Right atrium auricular region (tissue), 2 donors: ENCODE measurements at places on chromosomes 6 and 20. TPM values are rescaled to one million over a fixed set of nuclear protein-coding genes. Genes with fewer than 3 reads are reported as not detected.
A peak's percentile ranks its signal among the peaks of the same experiment; 100 is the strongest.

DNA sequence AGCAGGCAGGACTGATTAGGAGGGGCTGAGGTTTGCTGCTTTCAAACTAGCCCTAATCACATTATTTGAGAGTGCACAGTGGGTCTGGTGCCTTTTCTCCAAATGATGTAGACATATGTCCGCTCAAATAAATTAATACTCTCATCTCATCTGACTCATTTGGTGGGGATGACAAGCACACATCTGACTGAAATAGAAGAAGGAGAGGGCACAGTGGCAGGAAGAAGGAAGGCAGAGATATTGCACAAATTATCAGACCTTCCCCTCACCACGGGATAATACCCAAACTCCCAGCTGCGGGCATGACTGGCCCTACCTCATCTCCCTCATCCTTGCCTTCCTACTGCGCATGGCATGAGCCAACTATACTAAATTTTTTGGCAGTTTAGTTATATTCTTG lies 33.9 kb upstream of the TNFRSF21 start:
- no peak for DNase-seq

- no peak for DNase-seq
Observed at GRCh38 chr20:42191140-42191860, 573.1 kb upstream of the CHD6 start.

DNA sequence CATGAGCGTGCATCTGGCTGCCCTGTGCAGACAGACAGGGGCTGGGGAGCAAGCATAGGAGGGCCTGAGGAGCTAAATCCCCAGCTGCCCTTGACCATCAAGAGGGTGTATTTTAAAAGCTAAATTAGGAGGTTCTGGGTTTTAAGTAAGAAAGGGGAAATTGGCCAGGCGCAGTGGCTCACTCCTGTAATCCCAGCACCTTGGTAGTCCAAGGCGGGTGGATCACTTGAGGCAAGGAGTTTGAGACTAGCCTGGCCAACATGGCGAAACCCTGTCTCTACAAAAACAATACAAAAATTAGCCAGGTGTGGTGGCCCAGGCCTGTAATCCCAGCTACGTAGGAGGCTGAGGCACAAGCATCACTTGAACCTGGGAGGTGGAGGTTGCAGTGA lies 27.8 kb downstream of the SERPINB6 start:
- peak; percentile 57 for DNase-seq

DNA sequence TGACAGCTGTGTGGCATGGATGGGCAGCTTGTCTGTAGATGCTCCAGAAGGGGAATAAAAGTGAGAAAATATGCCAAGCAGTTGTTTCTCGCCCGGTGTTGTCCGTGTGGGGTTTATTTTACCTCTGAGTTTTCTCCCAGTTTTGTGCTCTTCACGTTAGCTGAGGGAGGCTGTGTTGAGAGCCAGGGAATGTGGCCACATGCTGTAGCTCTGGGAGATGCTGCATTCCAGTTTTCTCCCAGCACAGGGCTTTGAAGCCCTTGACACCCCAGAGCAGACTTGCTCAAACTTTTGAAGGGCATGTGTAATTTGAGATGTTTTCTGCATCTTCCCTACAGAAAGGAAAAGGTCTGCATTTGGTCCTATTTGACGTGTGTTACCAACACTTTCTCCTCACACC lies 67.7 kb downstream of the RREB1 start:
- peak; percentile 49 for DNase-seq

DNA sequence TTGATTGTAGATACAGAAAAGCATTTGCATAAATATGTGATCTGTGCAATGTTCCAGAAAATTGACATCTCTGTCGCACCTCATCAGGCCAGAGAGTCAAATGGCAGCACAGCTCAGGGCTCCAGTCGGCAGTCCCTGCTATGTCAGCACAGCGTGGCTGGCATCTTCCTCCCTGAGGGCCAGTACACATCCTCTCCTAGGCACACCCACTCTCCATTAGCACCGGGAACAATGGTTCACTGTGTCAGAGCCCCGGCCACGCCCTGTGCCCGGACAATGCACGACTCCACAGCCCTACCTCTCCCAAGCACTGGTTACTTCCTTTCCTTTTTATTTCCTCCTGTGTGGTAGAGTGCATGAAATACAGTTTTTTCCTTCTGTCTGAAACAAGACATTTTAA lies 114.9 kb downstream of the FOXC1 start:
- DNase-seq, result no peak

- peak; percentile 91 for DNase-seq
Observed at GRCh38 chr6:33018904-33019303, 9.5 kb upstream of the HLA-DOA start.

DNA sequence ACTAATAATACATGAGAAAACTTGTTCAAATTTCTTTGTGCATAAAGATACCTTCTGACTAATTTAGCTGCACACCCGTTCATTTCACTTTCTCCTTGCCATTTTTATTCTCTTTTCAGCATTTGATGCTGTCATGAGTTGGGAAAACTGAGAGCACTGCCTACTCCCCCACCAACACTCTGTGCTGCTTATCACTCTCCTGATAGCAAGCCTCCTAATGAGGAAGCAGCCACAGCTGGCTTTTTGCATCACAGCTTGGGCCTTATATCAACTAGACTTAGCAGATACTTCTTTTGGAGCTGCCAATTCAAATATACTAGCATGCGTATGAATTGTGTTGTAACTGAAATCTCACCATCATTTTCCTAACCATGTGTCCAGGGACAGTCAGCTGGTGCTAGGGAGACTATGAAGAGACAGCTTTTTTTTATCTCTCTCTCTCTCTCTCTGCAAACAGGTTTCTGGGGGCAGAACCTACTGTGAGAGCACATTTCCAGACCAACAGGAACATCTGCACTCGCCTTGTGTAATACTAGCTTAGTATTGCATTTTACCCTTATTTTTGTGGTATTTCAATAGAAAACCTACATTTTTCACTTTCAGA lies 699.0 kb downstream of the KHDRBS2 start:
- no peak for DNase-seq

DNA sequence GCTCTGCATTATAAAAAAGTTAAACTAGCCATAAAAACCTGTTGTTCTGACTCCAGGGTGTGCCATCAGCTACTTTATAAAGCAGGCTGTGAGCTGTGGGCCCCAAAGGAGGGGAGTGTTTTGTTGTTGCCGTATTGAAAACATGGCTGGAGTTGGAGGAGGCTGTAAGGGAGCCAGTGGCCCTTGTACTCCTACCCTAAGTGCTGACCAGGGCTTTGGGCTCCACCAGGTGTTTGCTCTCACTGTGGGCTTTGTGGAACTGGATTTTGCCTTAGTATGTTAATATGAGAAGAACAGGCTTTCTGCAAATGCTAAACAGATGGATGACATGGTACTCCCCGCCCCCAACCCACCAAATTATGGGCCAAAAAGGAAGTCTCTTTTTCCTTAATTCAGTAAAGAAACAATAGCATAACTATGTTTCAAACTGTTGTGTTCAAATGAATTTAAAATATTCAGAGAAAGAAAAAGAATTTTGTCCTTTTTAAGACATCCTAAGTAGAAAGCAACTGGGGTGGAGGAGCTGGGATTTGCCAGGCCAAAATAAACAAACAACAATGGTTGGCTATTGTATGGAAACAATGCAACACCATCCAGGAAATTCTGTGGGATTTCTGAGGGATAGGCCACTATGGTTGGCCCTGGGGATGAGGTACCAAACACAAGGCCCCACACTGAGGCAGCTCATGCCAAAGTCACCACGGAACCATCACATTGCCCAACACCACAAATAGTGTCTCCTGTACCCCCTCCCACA lies 63.3 kb downstream of the PLCG1 start:
- DNase-seq, result no peak

DNA sequence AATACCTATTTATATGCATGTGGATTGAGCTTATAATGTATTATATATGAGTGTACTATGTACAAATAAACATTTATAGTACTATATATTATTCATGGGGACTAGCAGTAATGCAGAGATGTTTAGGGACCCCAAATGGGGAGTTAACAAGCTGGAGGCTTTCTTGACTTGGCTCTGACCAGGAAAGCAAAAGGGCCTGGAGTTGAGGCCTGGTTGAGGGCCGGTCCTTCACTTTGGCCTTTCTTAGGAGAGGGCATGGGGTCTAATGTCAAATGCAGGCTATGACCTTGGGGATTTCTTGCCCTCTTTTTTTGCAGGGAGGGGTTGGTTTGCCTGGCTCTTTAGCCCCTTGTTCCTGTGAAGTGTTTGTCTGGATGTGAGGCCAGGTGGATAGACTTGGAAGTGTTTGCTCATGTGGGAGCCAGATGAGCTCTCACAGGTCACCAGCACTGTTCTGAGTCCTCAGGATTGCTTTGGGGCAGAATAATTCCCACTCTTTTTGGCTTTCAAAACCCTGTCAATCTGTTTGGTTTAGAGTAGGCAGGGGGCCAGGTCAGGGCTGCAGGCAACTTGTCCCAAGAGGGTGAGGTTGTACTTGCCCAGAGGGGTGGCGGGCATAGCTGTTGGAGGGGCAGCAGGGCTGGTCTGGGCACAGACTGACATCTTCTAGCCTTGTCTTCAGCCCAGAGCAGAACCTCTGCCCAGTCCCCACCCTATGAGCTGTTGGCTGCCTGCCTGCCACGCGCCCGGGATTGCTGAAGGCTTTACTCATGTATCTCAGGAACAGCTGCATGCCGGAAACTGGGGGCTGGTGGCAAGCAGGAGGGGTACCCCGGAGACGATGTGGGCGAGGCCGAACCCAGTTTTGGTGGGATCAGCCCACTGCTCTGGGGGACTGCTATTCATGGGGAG lies 14.6 kb downstream of the TJAP1 start:
- peak; percentile 91 for DNase-seq

- no peak for DNase-seq
Observed at GRCh38 chr6:122947355-122947754, 48.7 kb upstream of the CLVS2 start.

DNA sequence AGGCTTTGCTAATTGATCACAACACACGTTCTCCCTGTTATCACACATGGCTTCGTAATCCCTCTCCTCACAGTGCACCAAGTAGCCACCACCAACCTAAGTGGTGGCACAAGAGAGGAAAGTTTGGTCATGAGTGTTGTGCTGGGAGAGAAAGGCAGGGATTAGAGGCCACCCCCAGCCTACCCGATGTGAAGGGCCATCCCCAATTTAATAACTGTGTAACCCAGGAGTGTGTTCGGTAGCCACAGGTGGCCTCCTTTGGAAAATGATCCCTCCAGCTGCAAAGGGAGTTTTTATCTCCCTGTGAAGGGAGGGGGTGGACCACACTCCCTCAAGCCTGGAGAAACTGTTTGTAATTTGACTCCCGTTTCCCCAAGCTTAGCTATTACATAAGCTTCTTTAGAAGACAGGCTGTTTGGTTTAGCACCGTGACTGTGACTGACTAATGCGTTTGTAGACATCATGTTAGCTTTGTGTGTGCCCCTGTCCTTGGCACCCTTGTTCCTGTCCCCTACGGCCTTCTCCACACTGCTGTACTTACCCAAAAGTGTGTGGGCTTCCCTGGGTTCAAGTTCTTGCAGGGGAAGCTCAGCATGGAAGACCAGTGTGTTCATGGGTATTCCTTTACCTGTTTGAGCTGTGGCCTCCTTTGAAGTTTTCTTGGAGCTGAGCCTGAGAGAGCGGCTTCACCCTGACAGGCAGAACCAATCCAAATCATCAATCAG lies 20.6 kb downstream of the PPP1R16B start:
- DNase-seq, result no peak

DNA sequence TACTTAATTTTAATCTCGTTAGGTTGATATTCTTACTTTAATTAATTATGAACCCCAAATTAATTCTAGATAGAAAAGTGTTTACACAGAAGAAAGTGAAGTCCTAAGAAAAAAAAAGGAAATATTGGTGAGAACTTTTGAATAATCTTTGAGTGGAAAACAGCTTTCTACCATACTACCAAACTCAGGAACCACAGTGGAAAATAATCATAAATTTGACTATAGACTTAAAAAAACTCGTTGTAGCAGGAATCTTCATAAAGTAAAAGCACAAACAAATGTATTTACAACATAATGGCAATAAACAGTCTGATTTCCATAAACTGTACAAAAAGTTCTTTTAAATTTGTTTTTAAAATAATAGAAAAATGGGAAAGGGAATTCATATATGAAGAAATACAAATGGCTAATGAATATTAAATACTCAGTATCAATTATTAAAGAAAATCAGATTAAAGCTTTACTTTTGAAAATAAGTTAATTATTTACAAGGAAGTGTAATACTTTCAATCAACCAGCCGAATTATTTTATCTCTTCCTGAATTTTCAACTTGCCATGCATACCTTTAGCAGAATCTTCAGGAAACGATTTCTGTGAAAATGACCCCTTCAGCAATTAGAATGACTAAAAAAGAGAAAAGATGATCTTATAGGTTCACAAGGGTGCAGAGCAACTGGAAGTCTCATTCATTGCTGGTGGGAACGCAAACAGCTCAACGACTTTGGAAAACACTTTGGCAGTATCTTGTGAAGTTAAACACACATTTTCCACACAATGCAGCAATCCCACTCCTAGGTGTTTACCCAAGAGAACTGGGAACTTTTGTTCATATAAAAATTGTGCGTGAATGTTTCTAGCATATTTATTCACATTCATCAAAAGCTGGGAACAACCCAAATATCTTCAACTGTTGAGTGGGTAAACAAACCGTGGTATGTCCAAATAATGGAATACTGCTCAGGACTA lies 38.5 kb upstream of the BMP6 start:
- no peak for DNase-seq

GRCh38 chr20:37226889-37227288 lies 34.7 kb downstream of the GHRH start:
- DNase-seq, result no peak

DNA sequence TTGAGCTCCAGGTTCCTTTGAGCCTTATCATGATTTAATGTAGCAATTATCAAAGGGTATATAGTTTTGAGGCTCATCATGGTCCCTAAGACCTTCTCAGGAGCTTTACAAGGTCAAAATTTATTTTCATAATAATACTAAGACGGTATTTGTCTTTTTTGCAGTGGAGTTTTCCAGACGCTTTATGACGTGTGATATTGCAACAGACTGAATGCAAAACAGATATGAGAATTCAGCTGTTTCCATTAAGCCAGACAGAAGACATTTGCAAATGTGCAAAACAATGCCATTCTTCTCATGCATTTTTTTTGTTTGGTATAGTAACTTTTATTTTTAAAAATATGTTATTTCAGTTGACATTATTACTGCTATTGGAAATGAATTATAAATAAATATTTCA lies 24.7 kb upstream of the CNKSR3 start:
- DNase-seq, result no peak

DNA sequence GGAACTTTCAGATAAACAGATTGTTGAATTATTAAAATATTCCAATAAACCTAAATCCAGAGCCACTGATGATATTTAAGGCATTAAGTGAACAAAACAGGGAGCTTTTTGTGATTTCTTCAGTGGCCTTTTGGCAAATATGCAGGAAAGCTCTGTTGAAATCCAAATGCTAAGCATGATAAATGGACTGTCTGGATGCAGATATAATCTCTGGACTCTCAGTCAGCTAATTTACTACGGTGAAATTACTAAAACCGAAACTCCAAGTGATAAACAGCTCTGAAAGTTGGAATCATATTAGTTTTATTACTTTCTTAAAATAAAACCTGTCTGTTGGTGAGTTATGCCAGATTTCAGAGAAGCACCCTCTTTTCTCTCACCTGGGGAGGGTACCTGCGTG lies 120.3 kb downstream of the IMPG1 start:
- no peak for DNase-seq

GRCh38 chr6:160204710-160205109 lies 53.9 kb downstream of the SLC22A2 start:
- no peak for DNase-seq

The MCCD1 gene
- not detected for total RNA-seq

The PPP1R3G gene
- total RNA-seq, result 8.8 TPM

The DYNLT2 gene
- total RNA-seq, result 0.33 TPM

The RIMS4 gene
- total RNA-seq, result 0.47 TPM

The HTR1E gene
- total RNA-seq, result not detected

The TRAPPC3L gene
- total RNA-seq, result not detected

The CLPSL1 gene
- total RNA-seq, result not detected
